SJSA1 (cell line): ENCODE measurements at places on chromosomes 12 and 14.

- no peak for DNase-seq
Measured at GRCh38 chr14:65339866-65340265, 72.7 kb upstream of the FUT8 start.

DNA sequence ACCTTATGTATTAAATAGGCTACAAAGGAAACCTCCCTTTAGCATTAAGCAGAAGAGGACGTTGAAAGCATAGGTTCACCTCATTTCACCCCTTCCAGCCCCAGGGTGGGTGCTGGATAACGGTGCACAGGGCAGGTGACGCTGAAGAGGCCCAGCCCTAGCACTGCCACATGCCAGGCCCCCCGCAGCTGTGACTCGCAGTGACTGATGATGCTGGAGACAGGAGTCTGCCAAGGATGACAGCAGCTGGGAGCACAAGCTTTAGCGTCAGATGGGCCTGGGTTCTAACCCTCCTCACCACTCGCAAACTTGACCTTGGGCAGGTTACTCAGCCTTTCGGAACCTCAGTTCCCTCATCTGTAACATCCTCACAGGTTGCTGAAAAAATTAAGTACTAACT lies 76.7 kb downstream of the TBK1 start:
- no peak for DNase-seq

- DNase-seq = no peak
Measured at GRCh38 chr14:34368115-34368970, 93.7 kb downstream of the SPTSSA start.

GRCh38 chr12:94269316-94269999 lies 121.1 kb downstream of the PLXNC1 start:
- DNase-seq = no peak

DNA sequence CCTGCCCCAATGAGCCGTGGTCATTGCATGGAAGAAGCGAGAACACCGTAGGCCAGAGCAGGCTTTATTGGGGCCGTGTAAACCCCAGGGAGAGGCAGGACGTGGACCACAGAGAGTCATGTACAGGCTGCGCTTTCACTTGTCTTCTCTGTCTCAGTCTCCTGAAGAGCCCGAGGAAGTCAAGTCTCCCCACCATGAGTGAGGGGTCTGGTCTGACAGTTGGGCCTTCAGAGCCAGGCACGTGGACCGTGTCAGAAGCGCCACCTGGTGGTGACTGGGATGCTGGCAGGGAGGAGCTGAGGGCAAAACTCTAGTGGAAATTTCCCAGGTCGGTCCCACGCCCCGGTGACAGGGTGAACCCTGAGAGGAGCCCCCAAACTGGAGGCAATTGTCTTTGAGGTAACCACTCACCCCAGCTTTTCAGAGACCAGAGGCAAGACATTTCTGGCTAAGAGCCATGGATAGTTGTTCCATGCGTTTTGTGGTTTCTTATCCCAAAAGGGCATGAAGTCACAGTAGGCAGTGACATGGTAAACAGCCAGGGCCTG lies 17.4 kb downstream of the RPS6KL1 start:
- peak; percentile 48 for DNase-seq
